ENCODE measurements at places on chromosomes 1 and 21. TPM values are rescaled to one million over a fixed set of nuclear protein-coding genes. Genes with fewer than 3 reads are reported as not detected.

The MEX3A gene
- 34.5 TPM for total RNA-seq

The LAMC2 gene
- total RNA-seq, result 1,184 TPM

The SH2D2A gene
- 2.3 TPM for total RNA-seq

The GFI1 gene
- 1.3 TPM for total RNA-seq

The ST6GALNAC3 gene
- 4.1 TPM for total RNA-seq

The NBPF20 gene
- 3.1 TPM for total RNA-seq

The MAP3K21 gene
- 6.4 TPM for total RNA-seq

The WLS gene
- total RNA-seq, result 55.0 TPM

The MATN1 gene
- not detected for total RNA-seq

The TMEM53 gene
- total RNA-seq, result 11.5 TPM

The HJV gene
- not detected for total RNA-seq

The IL6R gene
- 11.7 TPM for total RNA-seq

The WNT2B gene
- total RNA-seq, result 1.3 TPM

The PEAR1 gene
- total RNA-seq, result 17.1 TPM

The SLX9 gene
- 25.7 TPM for total RNA-seq

The HAPLN2 gene
- not detected for total RNA-seq

The RYR2 gene
- total RNA-seq, result not detected

The ARHGEF16 gene
- total RNA-seq, result 31.5 TPM

The FBLIM1 gene
- 364 TPM for total RNA-seq

The OR2W3 gene
- total RNA-seq, result 1.0 TPM

The CFAP298 gene
- 62.6 TPM for total RNA-seq

The PLA2G2F gene
- total RNA-seq, result 9.2 TPM

The ICOSLG gene
- 1.6 TPM for total RNA-seq

The HTR6 gene
- not detected for total RNA-seq

The TCHH gene
- total RNA-seq, result 0.07 TPM

The ALX3 gene
- total RNA-seq, result not detected

The MAP7D1 gene
- total RNA-seq, result 236 TPM

The TRABD2B gene
- total RNA-seq, result 0.92 TPM

The HSPA6 gene
- not detected for total RNA-seq

The OPRD1 gene
- 0.21 TPM for total RNA-seq

The TBX15 gene
- total RNA-seq, result 0.21 TPM

The RAB7B gene
- total RNA-seq, result 0.13 TPM

The GPR37L1 gene
- total RNA-seq, result 0.04 TPM

Measured in kidney epithelial cell (primary cell).